ENCODE measurements at places on chromosomes 4 and X.
A peak's percentile ranks its signal among the peaks of the same experiment; 100 is the strongest.

- no peak for DNase-seq
Measured at GRCh38 chr4:187541666-187542065, 453.9 kb upstream of the ZFP42 start.

DNA sequence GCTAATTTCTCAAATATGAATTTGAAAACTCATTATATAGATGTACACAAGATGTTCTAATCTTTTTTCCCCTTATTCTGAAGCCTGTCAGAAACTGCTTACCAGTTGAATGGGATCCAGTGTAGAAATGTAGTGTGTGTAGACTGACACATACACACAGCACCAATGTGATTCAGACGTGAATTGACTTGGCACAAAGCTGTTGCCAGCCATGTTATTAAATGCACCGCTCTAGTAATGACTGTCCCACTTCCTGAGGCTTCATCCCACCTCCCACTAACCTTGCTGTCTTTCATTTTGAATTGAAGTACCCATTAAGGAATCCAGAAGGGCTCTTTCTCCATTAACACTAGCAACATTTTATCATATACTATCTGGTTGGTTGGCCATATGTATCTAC lies 146.6 kb downstream of the PPA2 start:
- no peak for DNase-seq

GRCh38 chr4:6405397-6405706 lies 67.1 kb downstream of the PPP2R2C start:
- DNase-seq: no peak

GRCh38 chr4:72119946-72120345 lies 88.1 kb downstream of the NPFFR2 start:
- no peak for DNase-seq

GRCh38 chr4:127250577-127250976 lies 382.2 kb upstream of the INTU start:
- DNase-seq: no peak

- no peak for DNase-seq
Measured at GRCh38 chr4:38574559-38575333, 89.3 kb upstream of the KLF3 start.

DNA sequence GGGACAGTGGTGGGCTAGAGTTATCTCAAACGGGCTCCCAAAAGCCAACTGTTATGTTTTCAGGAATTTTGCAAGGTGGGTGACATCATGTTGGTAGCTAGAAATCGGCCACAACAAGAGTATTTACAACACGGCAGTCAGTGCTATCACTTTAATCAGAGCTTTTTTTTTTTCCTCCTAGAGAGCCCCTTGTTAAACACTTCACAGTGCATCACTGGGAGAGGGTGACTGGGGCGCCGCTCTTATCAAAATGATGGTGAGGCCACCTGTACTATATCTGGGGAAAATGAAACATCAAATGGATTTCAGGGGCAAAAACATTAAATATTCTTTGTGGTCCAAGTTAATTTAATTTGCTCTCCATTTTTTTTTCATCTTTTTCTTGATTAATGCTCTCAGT lies 44.9 kb downstream of the MAMLD1 start:
- no peak for DNase-seq

DNA sequence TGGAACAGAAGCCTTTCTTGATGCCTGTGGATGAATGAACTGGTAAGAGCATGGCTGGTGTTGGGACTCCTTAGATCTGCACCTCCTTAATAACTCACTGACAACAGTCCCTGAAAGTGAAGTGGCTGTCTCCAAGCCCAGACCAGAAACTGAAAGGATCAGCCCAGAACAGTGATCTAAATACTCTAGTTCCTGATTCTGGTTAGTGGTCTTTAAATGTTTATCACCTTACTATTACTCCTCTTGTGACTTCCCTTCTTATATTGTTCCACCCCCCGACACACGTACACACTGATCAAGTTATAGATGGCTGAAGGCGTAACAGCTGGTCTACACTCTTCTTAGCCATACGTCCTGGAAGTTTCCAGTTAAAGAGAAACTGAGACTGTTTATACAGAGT lies 33.8 kb upstream of the ARMCX2 start:
- DNase-seq: no peak

GRCh38 chr4:41934901-41935651 lies at the start of gene TMEM33:
TMEM33 (plus strand) TSS chr4:41935429; CDS start chr4:41935485, 56 bp downstream.
- DNase-seq: peak; percentile 66

- no peak for DNase-seq
Measured at GRCh38 chrX:74351760-74352159, 47.8 kb downstream of the ZCCHC13 start.

DNA sequence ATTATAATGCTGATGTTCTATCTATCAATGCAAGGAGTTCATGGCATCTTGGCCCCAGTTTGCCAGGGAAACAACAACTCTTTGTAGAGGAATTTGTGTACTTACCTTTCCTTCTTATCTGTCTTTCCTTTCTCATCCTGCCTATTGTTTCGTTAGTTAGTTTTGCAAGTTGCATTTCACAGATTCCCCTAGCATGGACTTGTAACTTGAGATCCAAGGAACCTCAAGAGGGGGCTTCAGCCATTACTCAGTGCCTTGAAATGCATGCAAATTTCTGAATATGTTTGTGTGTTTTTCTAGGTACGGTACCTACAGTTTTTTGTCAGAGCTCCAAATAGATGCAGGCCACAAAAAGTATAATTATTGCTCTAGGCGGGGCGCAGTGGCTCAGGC lies 203.6 kb downstream of the LDB2 start:
- no peak for DNase-seq

GRCh38 chr4:37990731-37991245 lies 30.6 kb downstream of the PTTG2 start:
- DNase-seq: no peak

- no peak for DNase-seq
Measured at GRCh38 chrX:33045882-33046281, 165.5 kb downstream of the DMD start.

DNA sequence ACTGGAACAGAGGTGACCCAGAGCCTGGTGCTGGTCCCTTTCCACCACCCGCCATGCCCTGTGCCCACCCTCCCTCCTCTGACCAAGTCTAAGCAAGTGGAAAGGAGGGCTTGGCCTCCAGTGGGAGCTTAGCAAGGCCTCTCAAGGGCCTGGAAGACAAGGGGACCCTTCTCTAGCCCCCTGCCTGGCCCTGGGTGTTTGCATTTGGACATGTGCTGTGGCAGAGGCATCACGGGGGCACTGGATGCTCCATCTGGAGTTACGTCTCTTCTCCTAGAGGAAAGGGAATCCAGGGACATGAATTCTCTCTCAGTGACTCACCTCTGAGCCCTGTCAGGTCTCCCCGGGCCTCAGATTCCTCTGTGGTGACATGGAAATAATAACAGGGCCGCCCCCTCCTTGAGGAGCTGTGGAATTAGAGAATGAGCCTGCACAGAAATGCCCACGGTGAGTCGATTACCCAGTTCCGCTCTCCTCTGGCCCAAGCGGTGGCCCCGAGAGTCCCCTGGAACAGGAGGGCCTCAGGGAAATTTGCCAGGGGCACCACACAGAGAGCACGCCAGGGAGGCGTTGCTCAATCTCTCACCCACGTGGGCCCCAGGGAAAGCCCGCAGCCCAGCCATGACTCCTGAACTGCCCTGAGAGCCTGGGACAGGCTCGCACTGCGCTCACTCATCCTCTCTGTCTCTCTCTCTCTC lies 189.6 kb downstream of the BCOR start:
- no peak for DNase-seq

GRCh38 chr4:173532725-173533511 lies 2.9 kb upstream of the HAND2 start:
- no peak for DNase-seq

GRCh38 chr4:20119141-20119540 lies 132.6 kb upstream of the SLIT2 start:
- no peak for DNase-seq

GRCh38 chr4:171035909-171036308 lies 777.3 kb upstream of the GALNTL6 start:
- no peak for DNase-seq

- peak; percentile 9 for DNase-seq
Measured at GRCh38 chr4:20254511-20255250, 3.0 kb downstream of the SLIT2 start.

GRCh38 chrX:35557916-35558315 lies 240.2 kb upstream of the MAGEB16 start:
- DNase-seq: no peak

- no peak for DNase-seq
Measured at GRCh38 chr4:16794816-16795445, 103.5 kb downstream of the LDB2 start.

DNA sequence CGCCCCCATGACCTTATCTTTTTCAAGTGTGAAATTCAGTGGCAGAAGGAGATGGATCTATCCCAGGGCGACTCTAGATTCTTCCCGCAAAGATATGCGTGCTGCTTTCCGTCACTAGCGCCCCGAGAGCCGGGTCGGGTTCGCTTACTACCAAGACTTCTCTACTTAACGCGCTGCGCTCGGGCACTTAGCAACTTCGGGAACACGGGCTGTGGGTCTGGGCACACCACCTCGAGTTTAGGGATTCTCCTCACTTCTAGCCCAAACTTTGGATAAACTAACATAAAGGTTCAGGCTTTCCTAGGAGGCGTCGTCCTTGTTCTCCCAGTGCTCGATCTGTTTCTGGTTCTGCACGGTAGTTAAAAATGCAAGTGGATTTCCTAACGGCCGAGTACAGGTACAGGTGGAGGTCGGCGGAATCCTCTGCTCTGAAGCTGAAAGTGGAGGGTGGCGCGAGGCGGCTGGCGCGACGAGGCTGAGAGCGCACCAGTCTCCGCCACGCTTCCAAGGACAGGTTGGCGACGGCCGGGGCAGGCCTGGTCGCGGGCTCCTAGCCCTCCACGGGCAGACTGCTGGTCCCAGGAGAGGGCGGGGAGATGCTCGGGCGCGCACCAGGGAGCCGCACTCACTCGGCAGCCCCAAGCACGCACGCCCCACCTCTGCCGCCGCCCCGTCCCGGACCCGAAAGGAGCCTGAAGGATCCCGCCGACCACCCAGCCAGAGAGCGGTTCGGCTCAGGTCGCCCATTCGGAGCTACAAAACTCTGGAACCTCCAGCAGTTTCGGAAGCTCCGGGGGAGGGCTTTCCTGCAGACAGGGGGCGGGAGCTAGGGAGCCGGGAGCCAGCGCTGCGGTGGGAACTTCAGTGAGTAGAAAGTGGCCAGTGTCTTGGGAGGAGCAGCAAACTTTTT lies 100.8 kb upstream of the TENM3 start:
- peak; percentile 8 for DNase-seq

DNA sequence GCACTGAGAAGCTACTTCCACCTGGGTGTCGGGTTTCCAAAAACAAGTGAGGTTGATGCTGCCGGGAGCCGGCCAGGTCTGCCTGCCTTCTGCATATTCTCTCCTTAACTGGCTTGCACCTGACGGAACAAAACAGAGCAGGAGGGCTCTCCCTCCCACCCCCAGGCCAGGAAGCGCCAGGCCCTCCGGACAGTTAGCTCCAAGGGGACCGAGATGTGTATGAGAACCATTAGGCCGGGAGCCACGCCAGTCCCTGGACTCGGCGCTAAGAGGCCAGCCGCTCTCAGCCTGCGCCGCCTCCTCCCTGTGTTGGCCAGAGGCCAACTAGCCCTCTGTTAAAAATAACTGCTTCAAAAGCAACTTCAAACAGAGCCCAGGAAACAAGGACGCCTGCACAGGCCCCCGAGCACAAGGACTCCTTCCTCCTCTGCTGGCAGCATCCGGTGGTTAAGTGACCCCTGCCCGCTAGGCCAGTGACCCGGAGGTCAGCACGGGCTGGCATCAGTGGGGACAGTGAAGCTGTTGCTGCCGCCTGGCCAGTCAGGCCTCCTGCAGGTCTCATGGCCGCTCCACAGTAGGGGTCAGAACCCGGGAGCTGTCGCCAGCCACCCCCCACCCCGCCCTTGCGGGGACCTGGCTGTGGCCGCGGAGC lies 107.9 kb downstream of the ABLIM2 start:
- peak; percentile 75 for DNase-seq

GRCh38 chrX:98962996-98963395 lies 1447.1 kb downstream of the PCDH19 start:
- no peak for DNase-seq

DNA sequence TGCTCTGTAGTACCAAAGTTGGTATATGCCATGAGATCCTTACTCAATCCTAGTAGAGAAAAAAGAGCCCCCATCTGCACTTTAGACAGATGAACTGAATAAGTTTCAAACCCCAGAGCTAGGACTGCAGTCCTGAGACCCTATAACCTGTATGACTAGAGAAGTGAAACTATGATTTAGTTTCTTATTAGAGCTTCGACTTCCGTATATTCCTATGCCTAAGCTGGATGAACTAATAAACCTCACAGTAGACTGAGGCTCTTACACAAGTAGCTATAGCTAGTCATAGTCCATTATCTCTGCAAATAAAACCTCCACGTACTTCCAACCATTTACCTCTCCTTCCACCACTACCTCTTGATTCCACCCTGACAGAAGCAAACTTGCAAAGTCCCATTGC lies 6.3 kb upstream of the OTUD4 start:
- DNase-seq: no peak

DNA sequence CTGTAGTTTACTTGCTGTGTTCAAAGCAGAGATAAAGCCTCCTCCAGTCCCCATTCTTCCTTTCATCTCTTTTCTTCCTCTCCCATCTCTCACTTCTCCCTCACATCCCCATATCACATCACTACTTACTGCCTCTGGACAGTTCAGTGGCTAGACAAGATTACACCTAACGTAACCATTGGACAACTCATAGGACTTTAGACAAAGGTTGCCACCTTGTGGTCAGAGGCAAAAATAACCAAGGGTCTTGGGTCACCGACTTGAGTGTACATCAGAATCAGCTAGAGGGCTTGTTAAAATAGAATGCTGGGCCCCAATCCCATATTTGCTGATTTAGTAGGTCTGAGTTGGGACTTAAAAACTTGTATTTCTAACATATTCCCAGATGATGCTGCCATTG lies 109.3 kb upstream of the DGKK start:
- peak; percentile 3 for DNase-seq

GRCh38 chr4:168573870-168574269 lies 77.0 kb downstream of the PALLD start:
- no peak for DNase-seq

DNA sequence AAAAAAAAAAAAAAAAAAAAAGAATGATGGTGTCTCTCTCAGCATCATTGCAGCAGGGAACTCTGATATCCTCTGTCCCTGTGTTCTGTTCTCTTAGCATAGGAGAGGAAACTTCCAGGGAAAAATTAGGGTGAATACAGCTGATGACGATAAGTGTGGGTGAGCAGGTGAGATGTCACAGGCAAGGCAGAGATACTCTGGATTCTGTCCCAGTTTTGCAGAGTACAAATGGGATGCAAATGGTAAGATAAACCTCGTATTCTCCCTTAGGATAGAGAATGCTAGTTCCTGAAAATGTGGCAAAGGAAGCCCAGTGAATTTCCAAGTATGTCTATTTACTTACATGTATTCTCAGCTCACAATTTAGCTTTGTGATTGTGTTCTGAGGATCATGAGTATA lies 671.6 kb upstream of the BOD1L1 start:
- DNase-seq: no peak

Measured in NCI-H748 treated with DMSO at 0.1 percent for 48 hours (cell line).